ENCODE measurements at places on chromosomes 7 and 10.

DNA sequence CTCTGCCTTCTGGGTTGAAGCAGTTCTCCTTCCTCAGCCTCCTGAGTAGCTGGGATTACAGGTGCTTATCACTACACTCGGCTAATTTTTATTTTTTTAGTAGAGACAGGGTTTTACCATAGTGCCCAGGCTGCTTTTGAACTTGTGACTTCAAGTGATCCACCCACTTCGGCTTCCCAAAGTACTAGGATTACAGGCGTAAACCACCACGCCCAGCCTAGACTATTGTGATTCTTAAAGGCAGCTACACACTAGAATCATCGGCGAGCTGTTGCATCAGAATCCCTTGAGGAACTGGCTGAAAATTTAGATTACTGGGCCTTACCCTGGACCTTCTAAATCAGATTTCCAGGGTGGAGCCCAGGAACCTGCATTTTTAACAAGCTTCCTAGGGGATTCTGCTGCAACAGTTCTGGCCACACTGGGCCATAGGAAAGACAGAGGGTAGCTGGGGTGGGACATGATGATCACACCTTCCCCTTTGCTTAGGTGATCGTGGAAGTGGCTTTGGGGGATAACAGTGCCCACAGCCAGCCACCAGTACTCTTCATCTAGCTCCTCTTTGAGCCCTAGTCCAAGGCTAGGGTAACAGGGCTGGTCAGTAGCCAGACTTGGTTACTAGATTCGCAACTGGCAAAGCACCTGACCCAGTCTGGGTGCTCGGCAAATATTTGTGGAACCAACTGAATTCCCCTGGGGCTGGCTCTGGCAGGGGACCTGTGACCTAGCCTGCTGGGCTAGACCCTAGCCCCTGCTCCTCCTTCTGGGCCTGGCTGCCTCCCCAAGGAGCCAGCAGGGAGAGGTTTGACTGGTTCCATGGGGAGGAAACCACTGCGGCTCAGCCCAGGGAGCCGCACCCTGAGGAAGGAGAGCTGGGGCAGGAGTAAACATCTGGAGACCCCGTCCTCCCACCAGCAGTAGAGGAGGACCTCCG, 67.1 kb upstream of the DUSP5 start:
- no peaks in the 10 kb centered on the region for H3K36me3 ChIP-seq
- H3K4me1 ChIP-seq: peaks cover 27% of the 10 kb centered on the region
- H3K4me3 ChIP-seq: no peak overlapping the region
- no peaks in the 10 kb centered on the region for H3K27me3 ChIP-seq
- no peak overlapping the region for H3K27ac ChIP-seq

DNA sequence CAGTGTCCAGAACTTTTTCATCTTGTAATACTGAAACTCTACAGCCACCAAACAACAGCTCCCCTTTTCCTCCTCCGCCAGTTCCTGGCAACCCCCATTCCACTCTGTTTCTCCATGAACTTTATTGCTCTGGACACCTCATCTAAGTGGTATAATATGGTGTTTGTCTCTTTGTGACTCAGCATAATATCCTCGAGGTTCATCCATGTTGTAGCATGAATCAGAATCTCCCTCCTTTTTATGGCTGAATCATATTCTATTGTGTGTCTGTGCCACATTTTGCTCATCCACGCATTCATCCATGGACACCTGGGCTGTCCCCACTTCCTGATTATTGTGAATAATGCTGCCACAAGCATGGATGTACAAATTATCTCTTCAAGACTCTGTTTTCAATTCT, 124.4 kb upstream of the FGFR2 start:
- H3K4me1 ChIP-seq: no peaks in the 10 kb centered on the region
- peaks cover 4% of the 10 kb centered on the region for H3K27me3 ChIP-seq
- no peak overlapping the region for H3K27ac ChIP-seq
- DNase-seq: no peak
- no peak overlapping the region for H3K4me3 ChIP-seq
- no peaks in the 10 kb centered on the region for H3K36me3 ChIP-seq

DNA sequence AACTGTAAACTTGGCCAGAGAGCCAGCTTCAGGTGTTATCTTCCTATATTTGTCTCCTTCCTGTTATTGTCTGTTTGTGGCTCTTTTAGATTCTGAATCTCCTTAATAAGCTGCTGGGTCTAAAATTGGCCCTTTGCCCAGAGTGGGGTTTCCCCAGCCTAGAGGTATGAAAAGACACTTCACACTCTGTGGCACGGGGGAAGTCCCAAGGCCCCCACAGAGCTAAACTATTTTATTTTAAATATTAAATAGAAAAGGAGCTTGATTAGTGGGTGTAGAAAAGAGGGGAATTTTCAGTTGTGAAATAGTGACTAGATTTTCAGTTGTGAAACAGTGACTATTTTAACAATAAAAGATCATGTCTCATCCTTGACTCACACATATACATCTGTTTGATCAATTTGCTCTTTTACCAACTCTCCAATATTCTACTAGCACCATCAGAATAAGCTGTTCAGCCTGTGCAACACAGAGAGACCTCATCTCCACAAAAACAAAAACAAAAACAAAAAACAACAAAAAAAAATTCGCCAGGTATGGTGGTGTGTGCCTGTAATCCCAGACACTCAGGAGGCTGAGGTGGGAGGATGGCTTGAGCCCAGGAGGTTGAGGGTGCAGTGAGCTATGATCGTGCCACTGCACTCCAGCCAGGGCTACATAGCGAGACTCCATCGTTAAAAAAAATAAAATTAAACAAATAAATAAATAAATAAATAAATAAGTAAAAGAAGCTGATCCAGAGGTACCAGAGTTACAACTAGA, 24.9 kb upstream of the ADO start:
- no peak overlapping the region for H3K4me3 ChIP-seq
- no peaks in the 10 kb centered on the region for H3K36me3 ChIP-seq
- peaks cover 7% of the 10 kb centered on the region for H3K27me3 ChIP-seq
- no peak overlapping the region for H3K27ac ChIP-seq
- DNase-seq: no peak
- peaks cover 2% of the 10 kb centered on the region for H3K4me1 ChIP-seq

- no peaks in the 10 kb centered on the region for H3K36me3 ChIP-seq
- H3K4me1 ChIP-seq: no peaks in the 10 kb centered on the region
- H3K4me3 ChIP-seq: no peak overlapping the region
- H3K27ac ChIP-seq: no peak overlapping the region
- no peak for DNase-seq
- H3K27me3 ChIP-seq: no peaks in the 10 kb centered on the region
Measured at GRCh38 chr10:82288461-82288881, 413.5 kb downstream of the NRG3 start.

DNA sequence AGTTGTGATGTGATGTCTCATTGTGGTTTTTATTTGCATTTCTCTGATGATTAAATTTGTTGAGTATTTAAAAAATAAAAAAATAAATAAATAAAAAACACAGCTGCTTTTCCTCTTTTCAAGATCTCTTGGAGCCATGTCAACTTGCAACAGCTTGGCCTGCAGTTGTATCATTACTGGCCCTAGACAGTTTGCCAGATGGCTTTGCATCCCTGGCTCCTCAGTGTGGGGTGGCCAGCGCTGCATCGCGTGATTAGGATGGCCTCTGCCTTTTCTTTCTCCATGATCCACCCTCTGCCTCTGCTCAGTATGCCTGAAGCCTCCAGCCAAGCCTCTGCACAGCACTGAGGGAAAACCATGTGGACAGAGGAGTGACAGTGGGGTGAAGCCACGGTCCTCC, 96.8 kb downstream of the PPP1R3C start:
- no peak for DNase-seq
- no peak overlapping the region for H3K27ac ChIP-seq
- H3K36me3 ChIP-seq: no peaks in the 10 kb centered on the region
- H3K4me1 ChIP-seq: peaks cover 9% of the 10 kb centered on the region

GRCh38 chr7:76246804-76247389, 45.2 kb downstream of the SRRM3 start:
- no peak overlapping the region for H3K27ac ChIP-seq
- no peaks in the 10 kb centered on the region for H3K4me1 ChIP-seq
- DNase-seq: no peak
- H3K4me3 ChIP-seq: no peak overlapping the region

GRCh38 chr10:57890691-57891090, 377.0 kb downstream of the IPMK start:
- no peak for DNase-seq
- no peaks in the 10 kb centered on the region for H3K4me1 ChIP-seq
- peaks cover 44% of the 10 kb centered on the region for H3K27me3 ChIP-seq
- no peak overlapping the region for H3K4me3 ChIP-seq

- peaks cover 5% of the 10 kb centered on the region for H3K4me1 ChIP-seq
- peak overlapping the region; percentile 15 for H3K27ac ChIP-seq
- no peak overlapping the region for H3K4me3 ChIP-seq
- no peaks in the 10 kb centered on the region for H3K36me3 ChIP-seq
- DNase-seq: no peak
Measured at GRCh38 chr10:92278996-92279696, 11.7 kb downstream of the CPEB3 start.

DNA sequence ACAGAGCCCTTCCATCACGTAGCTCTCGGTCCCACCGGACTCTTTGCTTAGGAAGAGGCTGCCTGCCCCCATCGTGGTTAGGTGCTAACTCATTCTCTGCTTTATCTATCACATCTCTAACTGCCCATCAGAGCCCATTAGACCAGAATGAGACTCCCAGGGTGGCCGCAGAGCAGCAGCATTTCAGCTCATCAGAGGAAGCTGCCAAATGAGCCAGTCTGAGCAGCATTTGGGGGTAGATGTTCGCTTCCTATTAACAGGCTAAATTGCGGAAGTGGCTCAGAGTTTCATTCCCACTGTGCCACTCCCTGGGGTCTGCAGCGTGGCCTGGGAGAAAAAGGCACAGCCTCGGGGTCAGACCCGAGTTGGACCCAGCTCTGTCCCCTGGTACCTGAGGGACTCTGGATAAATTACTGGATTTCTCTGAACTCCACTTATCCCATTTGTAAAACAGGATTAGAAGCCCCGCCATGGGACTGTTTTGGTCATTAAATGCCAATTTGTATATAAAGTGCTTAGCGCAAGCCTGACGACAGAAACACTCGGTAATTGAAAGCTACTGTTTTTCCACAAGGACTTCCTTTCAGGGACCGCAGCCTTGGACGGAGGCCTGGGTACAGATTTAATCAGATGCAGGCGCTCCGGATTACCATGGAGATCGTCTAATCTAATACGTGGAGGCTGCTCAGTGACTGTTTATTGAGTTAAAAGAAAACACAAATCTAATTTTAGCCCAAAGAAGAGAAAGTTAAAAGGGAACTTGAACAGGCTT, 73.8 kb upstream of the PRLHR start:
- no peak overlapping the region for H3K4me3 ChIP-seq
- peak overlapping the region; percentile 52 for H3K27ac ChIP-seq
- H3K4me1 ChIP-seq: peaks cover 6% of the 10 kb centered on the region
